ENCODE measurements at places on chromosomes 3 and 15.

- no peak for DNase-seq
Observed at GRCh38 chr3:140736863-140737460, 59.1 kb downstream of the TRIM42 start.

- DNase-seq, result peak; percentile 47
Observed at GRCh38 chr15:93987068-93987467, 244.3 kb upstream of the MCTP2 start.

- DNase-seq, result no peak
Observed at GRCh38 chr3:153150991-153151390, 11.0 kb upstream of the RAP2B start.

GRCh38 chr3:82001276-82001923 lies 240.0 kb upstream of the GBE1 start:
- no peak for DNase-seq

- no peak for DNase-seq
Observed at GRCh38 chr15:91685436-91685835, 168.1 kb upstream of the SLCO3A1 start.

DNA sequence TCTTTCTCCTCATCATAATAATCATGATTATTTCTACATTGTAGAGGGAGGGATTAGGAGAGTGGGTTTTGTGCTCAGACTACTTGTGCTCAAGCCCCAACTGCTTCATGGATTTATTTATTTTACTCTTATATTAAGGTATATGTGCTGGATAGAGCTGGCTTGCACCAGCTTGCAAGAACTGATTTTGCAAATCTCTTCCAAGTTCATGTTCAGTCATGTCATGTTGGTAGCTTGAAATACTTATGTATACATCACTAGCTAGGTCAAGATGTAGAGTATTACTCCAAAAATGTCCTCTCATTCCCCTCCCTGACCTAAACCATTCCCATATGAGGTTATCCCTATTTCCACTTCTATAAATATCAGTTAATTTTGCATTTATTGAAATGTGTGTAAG lies 293.9 kb upstream of the RBMS3 start:
- no peak for DNase-seq

- peak; percentile 21 for DNase-seq
Observed at GRCh38 chr3:66106788-66107187, 68.1 kb upstream of the MAGI1 start.

DNA sequence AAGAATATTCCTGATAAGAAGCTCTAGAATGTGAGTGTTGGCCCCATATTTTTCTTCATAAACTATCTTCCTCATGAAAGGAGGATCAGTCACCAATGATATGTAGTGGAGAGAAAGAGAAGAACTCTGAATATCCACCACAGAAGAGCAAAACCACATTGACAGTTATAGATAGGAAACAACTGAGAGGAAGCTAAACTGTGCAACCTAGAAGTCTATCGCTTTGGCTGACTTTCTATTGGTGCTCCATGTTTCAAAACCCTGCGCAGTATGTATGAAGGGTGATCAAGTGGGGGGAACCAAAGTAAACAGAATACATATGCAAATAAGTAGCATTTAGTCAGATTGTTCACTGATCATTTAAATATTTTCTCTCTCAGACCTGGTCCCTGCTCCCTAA lies 41.0 kb upstream of the ZNF280D start:
- no peak for DNase-seq

- DNase-seq, result no peak
Observed at GRCh38 chr3:160822936-160823335, 66.9 kb downstream of the PPM1L start.

DNA sequence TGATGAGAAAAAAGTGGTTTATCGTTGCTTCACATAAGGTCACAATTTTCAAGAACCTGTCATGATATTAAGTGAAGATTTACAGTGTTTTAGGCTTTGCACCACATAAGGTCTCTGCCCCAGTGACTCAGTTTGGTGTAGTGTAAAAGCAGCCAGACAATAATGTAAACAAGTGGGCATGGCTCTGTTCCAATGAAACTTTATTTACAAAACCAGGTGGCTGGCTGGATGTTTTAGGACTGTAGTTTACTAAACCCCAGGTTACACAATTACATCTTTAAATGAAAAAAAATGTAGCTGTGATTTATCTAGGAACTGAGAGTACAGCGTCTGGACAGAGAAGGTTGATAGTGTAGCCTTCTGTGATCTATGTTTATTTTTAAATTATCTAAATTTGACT lies 9.7 kb upstream of the FBXL22 start:
- no peak for DNase-seq

- DNase-seq, result no peak
Observed at GRCh38 chr3:55860049-55860721, 373.1 kb upstream of the WNT5A start.

DNA sequence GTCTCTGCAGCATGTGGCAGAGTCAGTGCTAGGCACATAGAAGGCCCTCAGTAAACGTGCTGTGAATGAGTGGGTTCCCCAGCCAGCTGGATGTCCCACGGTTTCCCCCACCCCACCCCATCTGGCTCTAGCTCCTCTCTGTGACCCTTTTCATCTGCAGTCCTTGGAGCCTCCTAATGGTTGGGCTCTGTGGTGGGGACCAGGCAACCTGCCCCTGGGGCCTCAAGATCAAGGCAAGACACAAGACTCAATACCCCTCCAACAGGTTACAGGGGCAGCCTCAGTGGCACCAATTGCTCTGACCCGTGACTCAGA lies 17.1 kb upstream of the CYP11A1 start:
- no peak for DNase-seq

GRCh38 chr3:186519021-186519658 lies 25.0 kb downstream of the CRYGS start:
- DNase-seq, result peak; percentile 87

- no peak for DNase-seq
Observed at GRCh38 chr3:25940935-25941334, 151.0 kb downstream of the OXSM start.

DNA sequence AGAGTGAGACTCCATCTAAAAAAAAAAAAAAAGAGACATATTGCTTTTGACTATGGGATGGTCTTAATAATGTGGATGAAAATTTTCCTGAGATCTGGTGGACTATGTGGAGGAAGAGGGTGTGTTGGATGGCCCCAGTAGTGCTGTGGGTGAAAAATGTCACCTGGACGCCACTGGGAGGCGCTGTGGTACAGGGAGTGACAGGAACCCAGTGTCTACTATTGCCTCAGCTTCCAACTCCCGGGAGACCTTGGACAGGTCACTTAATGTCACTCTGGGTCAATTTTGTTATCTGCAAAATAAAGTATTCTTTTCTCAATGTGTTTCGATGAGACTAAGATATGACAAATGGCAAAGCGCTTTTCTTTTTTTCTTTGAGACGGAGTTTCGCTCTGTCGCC lies 27.7 kb upstream of the DCP1A start:
- DNase-seq, result peak; percentile 71

GRCh38 chr15:93826790-93827189 lies 404.6 kb upstream of the MCTP2 start:
- DNase-seq, result no peak

DNA sequence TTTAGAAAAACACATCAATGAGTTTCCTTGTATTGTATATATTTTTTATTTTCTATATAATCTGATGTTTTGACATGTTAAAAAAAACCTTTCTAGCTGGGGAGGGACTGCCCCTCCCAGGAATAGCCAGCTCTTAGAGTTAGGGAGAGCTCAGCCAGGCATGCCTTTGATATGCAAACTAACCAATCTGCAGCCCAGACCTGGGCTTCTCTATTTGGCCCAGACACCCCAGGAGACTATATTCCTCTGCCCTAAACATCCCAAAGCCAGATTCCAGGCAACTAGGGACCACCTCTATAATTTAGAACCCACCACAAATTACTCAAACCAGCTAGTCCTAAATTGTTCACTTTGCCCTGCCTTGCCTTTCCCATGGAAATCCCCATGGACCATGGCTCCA lies 390.9 kb upstream of the ADAMTS9 start:
- DNase-seq, result no peak

DNA sequence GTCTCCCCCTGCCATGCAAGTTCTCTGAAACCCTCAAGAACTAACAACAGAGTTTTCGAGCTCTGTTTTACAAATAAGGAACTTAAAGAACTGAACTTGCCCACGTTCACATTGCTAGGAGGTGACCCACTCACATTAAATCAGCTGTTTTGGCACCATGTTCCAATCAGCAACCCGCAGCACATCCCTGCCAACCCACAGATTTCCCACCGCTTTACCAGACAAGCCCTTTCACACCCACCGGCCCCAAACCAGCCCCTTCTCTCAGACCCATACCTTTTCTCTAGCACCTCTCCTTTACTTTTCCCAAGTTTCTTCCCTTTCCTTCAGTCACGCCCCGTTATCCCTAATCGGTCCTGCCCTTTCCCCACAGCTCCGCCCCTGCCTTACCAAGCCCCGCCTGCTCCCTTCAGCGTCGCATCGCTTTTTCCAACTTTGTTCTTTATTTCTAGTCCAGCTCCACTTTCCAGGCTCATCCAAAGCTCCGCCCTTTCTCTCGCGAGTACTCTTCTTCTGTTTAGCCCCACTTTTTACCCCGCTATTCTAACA lies 804 bp upstream of the BRPF1 start:
- no peak for DNase-seq

GRCh38 chr15:33048255-33048654 lies 146.3 kb downstream of the FMN1 start:
- no peak for DNase-seq

- no peak for DNase-seq
Observed at GRCh38 chr3:171695426-171695825, 114.9 kb downstream of the PLD1 start.

- no peak for DNase-seq
Observed at GRCh38 chr15:80440024-80440423, 35.8 kb downstream of the ARNT2 start.

DNA sequence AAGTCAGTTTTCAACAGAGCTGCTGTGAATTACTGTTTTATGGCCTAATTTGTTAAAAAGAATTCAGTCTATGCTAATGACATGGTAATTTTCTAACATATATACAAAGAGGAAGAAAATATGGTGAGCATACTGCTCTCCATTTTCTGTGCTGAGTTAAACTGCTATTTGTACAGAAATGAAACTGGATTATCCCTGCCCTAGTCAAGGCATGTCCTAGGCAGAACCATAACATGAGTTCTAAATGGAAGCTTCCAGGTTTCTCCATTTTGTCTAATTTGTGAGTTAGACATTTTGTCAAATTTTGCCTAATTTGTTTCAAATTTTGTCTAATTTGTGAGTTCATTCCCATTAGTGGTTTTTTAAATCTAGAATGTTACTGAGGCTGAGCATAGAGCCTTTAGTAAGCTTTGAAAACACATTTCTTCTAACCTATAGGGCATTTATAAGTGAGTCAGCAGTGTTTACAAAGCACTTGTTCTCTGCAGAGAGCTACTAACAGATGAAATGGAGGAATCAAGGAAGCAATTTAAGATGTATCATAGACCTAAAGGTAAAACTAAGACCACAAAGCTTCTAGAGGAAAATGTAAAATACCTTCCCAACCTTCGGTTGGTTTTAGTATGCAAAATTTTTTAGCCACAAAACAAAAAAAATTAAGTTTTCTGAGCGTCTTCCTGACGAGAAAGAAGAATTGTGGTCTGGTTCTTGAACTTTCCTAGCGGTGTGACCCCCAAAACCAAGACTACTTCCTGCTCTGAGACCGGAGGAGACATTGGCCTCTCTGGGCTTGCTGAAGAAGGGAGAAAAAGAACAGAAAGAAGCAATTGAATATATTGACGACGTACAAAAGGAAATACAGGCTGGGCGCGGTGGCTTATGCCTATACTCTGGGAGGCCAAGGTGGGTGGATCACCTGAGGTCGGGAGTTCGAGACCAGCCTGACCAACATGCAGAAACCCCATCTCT lies 9.8 kb downstream of the P2RY14 start:
- DNase-seq, result peak; percentile 35

DNA sequence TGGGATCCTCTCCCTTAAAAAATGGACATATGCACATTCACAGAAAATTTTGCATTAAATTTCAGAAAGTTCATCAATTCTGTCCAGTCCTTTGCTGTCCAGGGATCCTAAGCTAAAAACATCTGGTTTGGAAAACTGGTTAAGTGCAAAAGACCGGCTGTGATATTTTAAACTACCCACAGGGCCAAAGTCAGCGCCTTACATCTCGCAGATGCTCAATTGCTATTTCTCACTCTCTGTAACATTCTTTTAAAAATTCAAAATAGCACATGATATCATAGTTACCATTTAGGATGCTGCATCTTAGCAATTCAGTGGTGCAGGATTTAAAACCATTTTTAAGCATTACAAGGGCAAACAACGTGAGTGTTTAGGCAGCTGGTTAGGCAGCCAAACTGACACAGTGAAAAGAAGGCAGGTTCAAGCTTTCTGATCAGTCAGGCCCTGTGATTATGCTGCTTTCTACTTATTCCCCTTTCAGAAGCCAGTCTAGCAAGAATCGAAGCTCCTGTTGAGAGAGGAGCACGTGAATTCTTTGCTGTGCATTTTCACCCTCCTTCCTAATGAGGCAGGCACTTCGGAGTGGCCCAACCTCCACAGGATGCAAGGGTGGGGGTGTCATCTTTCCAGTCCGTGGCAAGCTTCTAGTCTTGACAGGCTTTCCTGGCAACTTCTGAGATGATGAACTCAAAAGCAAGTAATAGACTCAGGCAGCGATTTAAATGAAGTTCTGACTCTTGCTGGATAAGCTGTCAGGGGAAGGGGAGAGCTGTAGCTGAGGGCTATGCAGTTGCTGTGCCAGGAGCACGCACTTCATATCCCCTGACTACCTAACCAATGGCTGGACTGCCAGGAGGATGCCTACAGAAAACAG lies 8.8 kb downstream of the PRICKLE2 start:
- DNase-seq, result no peak

- DNase-seq, result no peak
Observed at GRCh38 chr3:9862391-9863057, 17.5 kb downstream of the CIDEC start.

GRCh38 chr3:14872706-14873105 lies 53.9 kb downstream of the FGD5 start:
- no peak for DNase-seq

GRCh38 chr3:11509173-11510000 lies 134.3 kb downstream of the VGLL4 start:
- no peak for DNase-seq

DNA sequence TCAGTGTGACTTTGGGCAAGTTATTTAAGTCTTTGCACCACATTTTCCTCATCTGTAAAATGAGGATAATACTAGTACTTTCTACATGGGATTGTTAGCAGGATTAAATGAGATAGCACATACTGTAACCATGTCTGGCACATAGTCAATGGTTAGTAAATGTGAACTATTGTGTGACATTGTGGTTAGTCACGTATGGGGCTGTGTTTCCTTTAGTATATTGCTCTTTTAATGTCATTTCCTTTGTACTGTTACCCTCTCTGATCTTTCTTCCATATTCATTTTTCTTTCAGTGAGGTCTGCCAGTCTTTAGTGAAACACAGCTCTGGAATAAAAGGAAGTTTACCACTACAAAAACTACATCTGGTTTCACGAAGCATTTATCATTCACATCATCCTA lies 21.4 kb downstream of the OPA1 start:
- no peak for DNase-seq

DNA sequence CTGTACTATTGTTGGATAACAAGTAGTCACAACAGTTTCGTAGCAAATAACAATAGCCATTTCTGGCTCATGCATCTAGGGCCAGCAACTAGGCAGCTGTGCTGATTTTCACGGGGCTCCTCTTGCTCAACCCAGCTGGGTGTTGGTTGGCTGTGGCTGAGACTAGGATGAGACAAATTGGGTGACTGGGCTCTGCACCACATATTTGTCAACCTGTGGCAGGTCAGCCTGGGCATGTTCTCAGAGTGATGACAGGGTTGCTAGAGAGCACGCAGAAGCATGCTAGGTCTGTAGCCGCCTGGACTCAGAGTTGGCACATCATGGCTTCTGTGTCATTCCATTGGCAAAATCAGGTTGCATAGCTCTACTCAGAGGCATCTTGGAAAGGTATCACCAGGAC lies 175.9 kb downstream of the OTOL1 start:
- no peak for DNase-seq

- DNase-seq, result no peak
Observed at GRCh38 chr3:126200534-126200933, 20.1 kb upstream of the ALDH1L1 start.
